Activated gamma-delta T cell (primary cell): ENCODE measurements at places on chromosomes 4 and X.

GRCh38 chr4:78207541-78207940 lies 150.4 kb downstream of the FRAS1 start:
- no peak for DNase-seq

- DNase-seq = no peak
Measured at GRCh38 chr4:55253948-55254593, 92.0 kb upstream of the SRD5A3 start.

DNA sequence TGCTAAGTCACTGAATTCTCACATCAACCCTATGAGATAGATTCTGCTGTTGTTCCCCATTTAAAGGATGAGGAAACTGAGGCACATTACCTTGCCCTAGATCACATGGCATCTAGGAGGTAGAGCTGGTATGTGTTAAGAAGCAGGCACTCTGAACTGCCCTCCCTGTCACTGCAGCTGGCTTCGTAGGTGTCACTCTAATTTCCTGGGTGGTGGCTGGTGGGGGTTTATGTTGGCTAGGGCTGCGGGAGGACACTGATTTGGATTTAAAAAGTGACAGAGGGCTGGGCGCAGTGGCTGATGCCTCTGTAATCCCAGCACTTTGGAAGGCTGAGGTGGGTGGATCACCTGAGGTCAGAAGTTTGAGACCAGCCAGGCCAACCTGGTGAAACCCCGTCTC lies 93.0 kb downstream of the ARHGAP10 start:
- no peak for DNase-seq

- no peak for DNase-seq
Measured at GRCh38 chr4:35938936-35939335, 305.4 kb downstream of the ARAP2 start.

DNA sequence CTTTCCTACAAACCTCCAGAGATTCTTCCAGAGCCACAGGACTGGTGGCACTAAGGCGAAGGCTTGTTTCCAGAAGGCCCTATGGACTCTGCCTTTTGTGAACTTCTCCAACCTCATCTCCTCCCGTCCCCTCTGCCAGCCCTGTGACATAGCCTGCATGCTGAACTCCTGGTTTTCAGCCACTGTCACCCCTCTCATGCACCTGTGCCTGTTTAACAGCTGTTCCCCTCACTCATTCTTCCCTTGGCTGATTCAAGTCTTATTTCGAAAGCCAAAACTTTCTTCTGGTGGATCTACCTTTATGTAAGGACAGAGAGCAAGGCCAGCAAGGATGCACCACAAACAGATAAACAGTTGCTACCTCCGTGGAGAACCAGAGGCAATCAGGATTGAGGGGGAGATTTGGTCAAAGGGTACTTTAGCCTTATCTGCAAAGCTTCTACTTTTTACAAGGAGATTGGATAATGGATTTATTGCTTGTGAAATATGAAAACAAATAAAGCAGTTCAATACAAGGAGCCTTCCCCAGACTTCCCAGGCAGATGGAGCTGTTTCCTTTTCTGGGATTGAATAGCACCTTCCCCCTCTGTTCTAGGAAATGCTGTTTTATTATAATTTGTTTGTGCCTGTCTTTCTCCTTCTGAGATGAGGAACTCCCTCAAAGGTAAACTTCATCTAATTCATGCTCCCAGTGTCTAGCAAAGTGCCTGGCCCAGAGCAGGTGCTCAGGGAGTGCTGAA lies 5.7 kb downstream of the CITED1 start:
- DNase-seq = no peak

GRCh38 chr4:39237179-39237578 lies 54.9 kb downstream of the WDR19 start:
- DNase-seq = no peak

DNA sequence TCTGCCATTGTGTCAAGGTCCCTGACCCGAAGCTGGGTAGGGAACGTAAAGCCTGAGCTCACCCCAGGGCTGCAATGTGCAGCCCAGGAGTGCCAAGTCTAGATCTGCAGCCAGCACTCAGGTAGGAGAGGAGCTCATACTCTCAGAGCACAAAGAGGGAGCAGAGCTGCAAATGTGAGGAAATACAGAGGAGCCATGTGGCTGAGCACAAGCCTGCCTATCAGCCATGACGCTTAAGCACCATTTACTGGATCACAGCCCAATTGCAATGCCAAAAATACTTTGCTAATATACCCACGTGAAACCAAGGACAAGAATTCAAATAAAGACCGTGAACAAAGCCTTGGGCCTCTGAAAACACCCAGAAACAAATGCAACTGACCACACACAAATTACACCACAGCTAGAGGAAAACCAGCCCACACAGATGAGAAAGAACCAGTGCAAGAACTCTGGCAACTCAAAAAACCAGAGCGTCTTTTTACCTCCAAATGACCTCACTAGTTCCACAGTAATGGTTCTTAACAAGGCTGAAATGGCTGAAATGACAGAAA lies 69.0 kb upstream of the HPF1 start:
- DNase-seq = no peak

- no peak for DNase-seq
Measured at GRCh38 chr4:121668368-121669162, 28.2 kb downstream of the ANXA5 start.

DNA sequence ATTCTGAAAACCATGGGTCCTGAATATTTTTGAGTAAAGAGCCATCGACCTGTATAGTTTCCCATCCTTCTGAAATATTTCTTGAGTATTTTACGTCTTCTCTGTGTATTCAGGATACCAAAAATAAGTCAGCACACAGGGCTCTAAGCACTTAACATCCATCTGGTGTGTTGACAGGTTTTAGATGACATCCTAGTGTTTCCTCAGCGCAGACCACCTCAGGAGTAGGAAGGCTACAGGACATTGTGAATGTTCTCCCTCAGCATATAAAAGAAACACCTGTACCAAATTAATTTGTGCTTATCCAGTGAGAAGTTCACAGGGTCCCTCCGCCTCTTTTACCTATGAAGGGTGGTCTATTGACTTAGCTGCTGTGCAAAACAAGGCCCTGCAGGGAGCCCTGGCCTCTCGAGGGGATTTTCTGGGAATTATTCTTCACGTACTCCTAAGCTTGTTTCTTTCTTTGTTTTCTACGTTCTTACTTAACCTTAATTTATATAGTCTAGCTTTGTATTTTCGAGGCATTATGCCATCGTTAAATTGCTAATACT lies 241.8 kb downstream of the FBXO8 start:
- no peak for DNase-seq

GRCh38 chr4:89572224-89572858 lies 264.6 kb downstream of the SNCA start:
- DNase-seq = no peak

- no peak for DNase-seq
Measured at GRCh38 chr4:60450054-60450453, 750.1 kb upstream of the ADGRL3 start.

DNA sequence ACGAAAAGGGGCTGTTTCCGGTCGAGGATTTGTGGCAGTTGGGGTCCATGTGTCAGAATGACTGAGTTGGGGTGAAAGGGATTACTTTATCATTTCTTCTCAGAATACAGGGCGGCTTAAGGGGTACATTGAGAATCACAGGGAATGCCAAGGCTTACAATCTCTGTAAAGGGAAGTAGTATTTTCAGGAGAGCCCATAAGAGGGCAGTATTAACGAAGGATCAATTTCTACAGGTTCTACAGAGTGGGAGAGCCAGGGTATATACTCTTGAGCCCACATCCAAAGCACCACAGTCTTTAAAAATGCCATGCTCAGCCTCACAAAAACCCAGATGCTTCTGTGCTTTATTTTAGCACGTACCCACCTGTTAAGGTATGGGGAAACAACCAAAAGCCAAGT lies 67.7 kb upstream of the ZXDA start:
- no peak for DNase-seq

DNA sequence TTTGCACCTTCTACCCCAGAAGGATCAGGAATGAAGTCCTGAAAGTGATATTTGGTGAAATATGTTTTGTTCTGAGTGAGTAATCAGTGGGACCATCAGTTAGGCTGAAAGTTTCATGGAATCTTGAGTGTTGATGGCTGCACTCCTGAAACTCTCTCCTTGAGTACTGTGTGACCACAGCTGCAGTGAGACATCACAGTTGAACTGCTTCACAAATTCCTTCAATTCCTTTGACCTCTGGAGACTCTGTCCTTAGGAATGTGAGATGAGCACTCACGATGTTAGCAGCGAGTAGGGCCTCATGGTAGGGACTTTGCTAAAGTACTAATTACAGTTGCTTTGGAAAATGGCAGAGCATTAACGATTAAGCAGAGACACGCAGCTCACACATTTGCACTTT lies 142.9 kb upstream of the SLC4A4 start:
- no peak for DNase-seq

- no peak for DNase-seq
Measured at GRCh38 chrX:48578661-48579128, 4.4 kb downstream of the RBM3 start.

DNA sequence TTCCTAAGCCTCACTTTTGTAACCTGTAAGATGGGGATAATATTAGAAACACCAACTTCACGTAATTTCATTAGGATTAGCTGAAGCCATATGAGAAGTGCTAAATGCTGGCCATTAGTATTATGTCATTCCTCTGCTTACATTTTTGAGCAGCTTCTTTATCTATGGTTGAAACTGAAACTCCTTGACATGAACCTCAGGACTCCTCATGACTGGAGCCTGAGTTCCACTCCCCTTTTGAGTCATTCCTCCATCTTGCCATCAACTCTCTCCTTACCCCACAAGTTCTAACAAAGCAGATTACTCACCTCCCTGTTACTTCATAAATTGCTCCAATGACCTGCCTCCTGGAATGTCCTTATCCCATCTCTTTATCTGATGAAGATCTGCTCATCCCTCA lies 123.2 kb upstream of the KCNIP4 start:
- DNase-seq = no peak

DNA sequence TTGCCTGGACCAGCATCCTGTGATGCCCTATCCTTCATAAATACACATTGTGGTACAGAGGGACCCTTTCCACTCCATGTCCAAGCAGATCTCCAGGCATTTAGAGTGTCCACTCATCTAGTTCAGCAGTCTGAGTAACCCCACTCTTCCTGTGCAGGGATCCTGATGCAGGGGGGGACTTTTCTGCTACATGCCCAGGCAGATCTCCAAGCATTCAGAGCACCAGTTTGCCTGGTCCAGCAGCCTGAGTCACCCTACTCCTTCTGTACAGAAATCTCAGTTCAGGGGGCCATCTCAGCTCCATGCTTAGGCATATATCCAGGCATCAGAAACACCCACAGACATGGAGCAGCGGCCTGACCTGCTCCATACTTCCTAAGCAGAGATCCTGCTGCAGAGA lies 1089.8 kb downstream of the FAT4 start:
- DNase-seq = no peak

DNA sequence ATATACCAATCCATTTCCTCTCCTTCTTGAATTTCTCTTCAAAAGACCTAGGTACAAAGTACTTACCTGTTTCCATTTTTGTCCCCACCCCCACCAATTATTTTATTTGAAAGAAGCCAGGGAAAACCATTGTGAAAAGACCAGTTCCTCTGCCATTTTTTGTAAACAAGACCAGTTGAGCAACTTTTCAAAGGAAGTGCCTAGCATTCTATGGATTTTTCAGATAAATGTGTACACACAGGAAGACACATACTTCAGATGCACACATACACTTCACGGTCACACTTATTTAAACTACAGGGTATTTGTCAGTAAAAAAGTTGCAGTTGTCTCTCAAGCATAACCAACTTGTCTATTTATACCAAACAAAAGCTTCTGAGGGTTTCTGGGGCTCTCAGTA lies 587.2 kb upstream of the KLHL4 start:
- DNase-seq = no peak

DNA sequence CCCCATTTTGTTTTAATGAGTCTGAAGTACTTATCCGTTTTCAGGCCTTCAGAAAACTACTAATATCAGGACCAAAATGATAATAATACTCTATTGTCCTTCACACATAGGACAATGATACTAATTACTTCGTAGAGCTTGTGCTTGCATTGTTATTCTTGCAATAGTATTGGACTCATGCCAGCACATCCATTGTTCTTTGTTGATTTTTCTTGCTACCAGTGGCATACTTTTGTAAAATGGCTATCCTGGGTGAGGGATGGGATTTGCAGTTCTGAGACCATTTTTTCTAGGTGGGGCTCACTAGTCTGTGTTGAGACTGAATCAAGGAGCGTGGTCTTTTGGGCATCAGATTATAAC lies 195.3 kb downstream of the MAML3 start:
- DNase-seq = no peak

DNA sequence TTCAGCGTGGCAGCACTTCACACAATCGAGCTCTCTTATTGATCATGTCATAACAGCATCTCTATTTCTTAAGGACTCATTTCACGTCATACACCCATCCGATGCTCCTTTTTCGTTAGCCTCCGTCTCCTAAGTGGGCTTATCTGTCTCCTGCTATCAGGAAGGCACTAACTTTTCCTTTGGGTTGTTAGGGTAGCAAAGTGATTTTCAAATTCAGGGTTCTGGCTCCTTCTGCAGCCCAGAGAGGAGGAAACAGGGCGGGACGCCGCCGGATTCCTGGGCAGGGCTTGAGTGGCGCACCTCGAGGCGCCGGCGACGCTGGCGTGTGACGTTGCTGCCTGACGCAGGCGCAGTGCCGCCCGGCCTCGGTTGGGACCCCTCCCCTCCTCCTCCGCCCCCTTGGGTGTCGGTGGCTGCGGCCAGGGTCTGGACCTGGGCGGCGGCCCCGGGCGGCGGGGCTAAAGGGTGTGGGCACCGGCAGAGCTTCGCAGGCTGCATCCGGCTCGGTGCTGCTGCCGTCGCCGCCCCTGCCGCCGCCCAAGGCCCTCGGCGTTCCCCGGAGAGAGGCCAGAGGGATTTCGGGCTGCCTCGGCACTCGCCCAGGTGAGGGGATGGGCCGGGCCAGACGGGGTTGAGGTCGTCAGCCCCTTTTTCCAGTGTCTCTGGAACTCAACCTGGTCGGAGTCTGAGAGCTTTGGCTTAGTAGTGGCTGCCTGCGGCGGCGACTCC lies at the start of gene BLTP1:
Gene BLTP1 (plus strand): TSS at position 350 of the 729 bp plus-strand sequence. CDS start 18,317 bp downstream, outside the sequence.
- DNase-seq = peak; percentile 81

GRCh38 chr4:44629280-44629866 lies 22.1 kb downstream of the YIPF7 start:
- no peak for DNase-seq

GRCh38 chr4:23232987-23233386 lies 540.2 kb downstream of the GBA3 start:
- DNase-seq = no peak

DNA sequence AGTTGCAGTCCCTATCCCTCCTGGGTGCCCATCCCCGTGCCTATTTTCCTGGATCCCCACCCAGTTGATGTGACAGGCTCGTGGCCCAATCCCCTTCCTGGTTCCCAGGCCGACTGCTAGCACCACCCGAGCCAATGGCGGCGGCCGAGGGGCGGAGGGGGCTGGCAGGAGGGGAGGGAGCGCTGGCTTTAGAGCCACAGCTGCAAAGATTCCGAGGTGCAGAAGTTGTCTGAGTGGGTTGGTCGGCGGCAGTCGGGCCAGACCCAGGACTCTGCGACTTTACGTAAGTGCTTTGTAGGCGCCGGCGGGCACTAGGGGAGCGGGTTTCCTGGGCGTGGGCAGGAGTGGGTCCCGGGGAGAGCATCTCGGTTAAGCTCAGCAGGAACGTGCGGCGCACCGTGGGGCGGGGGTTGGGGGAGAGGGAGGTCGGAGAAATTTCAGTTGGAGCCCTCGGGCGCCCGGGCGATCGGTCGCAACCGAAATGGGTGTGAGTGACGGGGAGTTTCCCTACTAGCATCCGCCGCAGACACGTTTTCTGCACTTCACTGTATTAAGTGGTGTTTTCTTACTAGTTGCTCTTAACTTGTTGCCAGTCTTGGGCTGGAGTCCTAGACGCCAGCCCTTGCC lies at the start of gene PLS3:
Gene PLS3 (plus strand): TSS at position 197 of the 627 bp plus-strand sequence. CDS start 49,077 bp downstream, outside the sequence.
- no peak for DNase-seq
